ENCODE measurements at places on chromosomes 4 and X. TPM values are rescaled to one million over a fixed set of nuclear protein-coding genes. Genes with fewer than 3 reads are reported as not detected.

The GABRG1 gene
- total RNA-seq = not detected

The PLP1 gene
- not detected for total RNA-seq

The FAM114A1 gene
- total RNA-seq = 0.67 TPM

The ARHGAP24 gene
- not detected for total RNA-seq

The CCNA2 gene
- total RNA-seq = 74.7 TPM

The LRCH2 gene
- not detected for total RNA-seq

The TAF1 gene
- total RNA-seq = 49.6 TPM

The HAND2 gene
- total RNA-seq = not detected

The TMPRSS11D gene
- total RNA-seq = not detected

The PSAPL1 gene
- total RNA-seq = not detected

The ATOH1 gene
- not detected for total RNA-seq

The HTRA3 gene
- total RNA-seq = not detected

The F11 gene
- total RNA-seq = not detected

The MTNR1A gene
- total RNA-seq = not detected

The BCLAF3 gene
- 5.4 TPM for total RNA-seq

The SUPT20HL2 gene
- not detected for total RNA-seq

The CLIC2 gene
- total RNA-seq = 0.14 TPM

The RASSF6 gene
- total RNA-seq = not detected

The PRDM8 gene
- total RNA-seq = 1.1 TPM

The ZGRF1 gene
- total RNA-seq = 30.4 TPM

The ETDA gene
- not detected for total RNA-seq

The MAGEA4 gene
- total RNA-seq = not detected

The NDP gene
- not detected for total RNA-seq

The POF1B gene
- 0.16 TPM for total RNA-seq

The ODAPH gene
- not detected for total RNA-seq

The BTK gene
- total RNA-seq = 0.25 TPM

The SHISA3 gene
- total RNA-seq = 0.80 TPM

The AWAT2 gene
- not detected for total RNA-seq

The SCD5 gene
- 1.0 TPM for total RNA-seq

The IQCM gene
- total RNA-seq = not detected

The MOB1B gene
- total RNA-seq = 28.1 TPM

The GUCY1B1 gene
- total RNA-seq = 0.30 TPM

The ERVMER34-1 gene
- not detected for total RNA-seq

The MMRN1 gene
- not detected for total RNA-seq

The ARX gene
- total RNA-seq = not detected

The STARD8 gene
- total RNA-seq = 7.9 TPM

The MAGEA3 gene
- total RNA-seq = not detected

The TXK gene
- total RNA-seq = 1.8 TPM

The MAGEA2B gene
- not detected for total RNA-seq

The KIF4A gene
- total RNA-seq = 26.5 TPM

The ITIH6 gene
- not detected for total RNA-seq

The ACOX3 gene
- 29.9 TPM for total RNA-seq

The PITX2 gene
- total RNA-seq = not detected

The IL1RAPL2 gene
- total RNA-seq = not detected

The EGFL6 gene
- 3.4 TPM for total RNA-seq

The TSR2 gene
- total RNA-seq = 37.7 TPM

The CCDC160 gene
- 0.14 TPM for total RNA-seq

The TBC1D9 gene
- 0.07 TPM for total RNA-seq

The TCP11X2 gene
- not detected for total RNA-seq

The SPATA4 gene
- not detected for total RNA-seq

The GSX2 gene
- not detected for total RNA-seq

The TEX11 gene
- total RNA-seq = 0.07 TPM

The CCDC120 gene
- total RNA-seq = 6.6 TPM

The SCML2 gene
- total RNA-seq = 3.6 TPM

The TGIF2LX gene
- total RNA-seq = not detected

The HMX1 gene
- not detected for total RNA-seq

The RHOH gene
- 108 TPM for total RNA-seq

Measured in activated T-helper 2 cell treated with anti-CD3 and anti-CD28 coated beads, Interferon-gamma antibody, Interleukin-2, Interleukin-4, amounts not matched to agents 10 μg/mL and 5 μg/mL and 100 μg/mL, durations not matched to agents 14 hours and 24 hours and 36 hours (primary cell).